ENCODE measurements at places on chromosomes 4 and X.

DNA sequence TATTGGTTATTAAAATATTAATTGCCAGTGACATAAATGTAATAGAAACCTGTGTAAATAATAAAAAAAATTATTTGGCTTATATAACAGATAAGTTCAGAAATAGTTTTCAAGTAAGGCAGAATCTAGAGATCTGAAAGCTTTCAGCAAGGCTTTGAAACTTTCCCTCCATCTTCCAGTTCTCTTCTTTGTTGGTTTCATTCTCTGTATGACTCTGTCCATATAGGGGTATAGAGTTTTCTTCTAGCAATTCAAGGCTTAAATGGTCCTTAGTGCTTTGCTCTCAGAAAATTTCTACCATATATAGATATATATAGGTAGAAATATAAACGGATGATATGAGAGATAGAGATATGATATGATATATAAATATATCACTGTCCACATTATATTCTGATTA is 160.5 kb upstream of the GABRA2 start:
- no peak for DNase-seq

DNA sequence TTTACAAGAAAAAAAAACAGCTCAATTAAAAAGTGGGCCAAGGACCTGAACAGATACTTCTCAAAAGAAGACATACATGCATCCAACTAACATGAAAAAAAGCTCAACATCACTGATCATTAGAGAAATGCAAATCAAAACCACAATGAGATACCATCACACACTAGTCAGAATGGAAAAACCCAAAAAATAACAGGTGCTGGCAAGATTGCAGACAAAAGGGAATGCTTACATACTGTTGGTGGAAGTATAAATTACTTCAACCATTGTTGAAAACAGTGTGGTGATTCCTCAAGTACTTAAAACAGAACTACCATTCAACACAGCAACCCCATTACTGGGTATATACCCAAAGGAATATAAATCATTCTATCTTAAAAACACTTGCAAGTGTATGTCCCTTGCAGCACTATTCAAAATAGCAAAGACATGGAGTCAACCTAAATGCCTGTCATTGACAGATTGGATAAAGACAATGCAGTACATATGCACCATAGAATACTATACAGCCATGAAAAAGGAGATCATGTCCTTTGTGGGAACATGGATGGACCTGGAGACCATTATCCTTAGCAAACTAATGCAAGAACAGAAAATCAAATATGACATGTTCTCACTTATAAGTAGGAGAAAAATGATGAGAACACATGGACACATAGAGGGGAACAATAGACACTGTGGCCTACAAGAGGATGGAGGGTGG is 97.6 kb downstream of the RAB28 start:
- no peak for DNase-seq

- no peak for DNase-seq
Measured at GRCh38 chr4:159366966-159367780, 264.3 kb downstream of the RAPGEF2 start.

DNA sequence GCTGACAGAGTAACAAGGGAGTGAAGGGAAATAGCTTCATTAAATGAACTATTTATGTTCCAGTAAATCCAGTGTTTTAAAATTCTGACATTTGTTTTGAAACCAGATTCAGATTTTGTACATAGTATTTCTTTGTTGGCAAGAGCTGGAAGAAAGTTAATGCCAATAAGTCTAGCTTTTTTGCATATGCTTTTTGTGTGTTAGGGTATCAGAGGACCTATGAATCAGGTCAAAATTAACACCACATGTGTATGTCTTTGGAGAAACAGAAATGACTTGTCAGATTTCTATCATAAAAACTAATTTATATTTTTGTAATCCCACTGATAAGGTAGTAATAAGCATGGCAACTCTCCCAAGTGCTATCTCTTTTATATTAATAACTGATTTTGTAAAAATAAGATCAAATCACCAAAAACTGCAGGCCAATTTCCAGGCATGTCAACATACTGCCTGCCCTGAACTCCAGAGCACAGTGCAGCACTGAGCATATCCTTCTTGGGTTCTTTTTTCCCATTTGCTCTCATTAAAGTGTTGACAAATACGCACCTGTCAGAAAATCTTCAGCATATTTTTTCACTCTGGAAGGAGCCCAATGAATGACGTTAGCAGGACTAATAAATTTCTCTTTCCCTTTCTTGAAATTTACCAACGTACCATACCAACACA is 65.5 kb downstream of the SH3RF1 start:
- no peak for DNase-seq

- no peak for DNase-seq
Measured at GRCh38 chrX:68146054-68146453, 287.2 kb downstream of the OPHN1 start.

- DNase-seq: no peak
Measured at GRCh38 chr4:34323549-34324320, 1920.6 kb downstream of the ARAP2 start.

- no peak for DNase-seq
Measured at GRCh38 chr4:181108237-181108636, 1135.0 kb upstream of the TENM3 start.

DNA sequence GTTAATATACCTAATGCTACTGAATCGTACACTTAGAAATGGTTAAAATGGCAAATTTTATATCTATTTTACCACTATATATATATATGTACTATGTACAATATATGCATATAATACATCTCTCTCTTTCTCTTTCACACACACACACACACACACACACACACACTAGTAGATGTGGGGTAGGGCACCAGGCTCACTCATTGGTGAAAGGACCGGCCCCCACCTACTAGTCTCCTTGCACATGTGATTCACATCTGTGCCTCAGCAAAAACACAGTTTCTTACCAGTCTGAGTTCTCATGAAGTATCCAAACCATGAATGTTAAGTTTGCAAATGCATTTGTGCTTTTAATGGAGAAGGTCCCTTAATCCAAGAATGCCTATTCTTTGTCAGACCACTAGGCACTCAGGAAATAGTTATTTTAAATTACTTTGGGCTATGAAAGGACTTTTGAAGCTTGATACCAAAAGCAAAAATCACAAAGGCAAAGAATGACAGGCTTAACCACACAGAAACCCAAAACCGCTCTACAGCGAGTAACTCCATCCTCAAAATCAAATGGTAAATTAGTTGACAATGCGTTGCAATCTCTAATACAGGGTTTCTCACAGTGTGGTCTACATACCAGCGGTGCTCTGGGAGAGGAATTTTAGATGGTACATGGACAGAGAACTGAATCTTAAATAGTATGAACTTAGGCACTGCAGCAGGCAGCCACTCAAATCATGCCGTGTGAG is 5.8 kb downstream of the TSC22D3 start:
- DNase-seq: no peak

DNA sequence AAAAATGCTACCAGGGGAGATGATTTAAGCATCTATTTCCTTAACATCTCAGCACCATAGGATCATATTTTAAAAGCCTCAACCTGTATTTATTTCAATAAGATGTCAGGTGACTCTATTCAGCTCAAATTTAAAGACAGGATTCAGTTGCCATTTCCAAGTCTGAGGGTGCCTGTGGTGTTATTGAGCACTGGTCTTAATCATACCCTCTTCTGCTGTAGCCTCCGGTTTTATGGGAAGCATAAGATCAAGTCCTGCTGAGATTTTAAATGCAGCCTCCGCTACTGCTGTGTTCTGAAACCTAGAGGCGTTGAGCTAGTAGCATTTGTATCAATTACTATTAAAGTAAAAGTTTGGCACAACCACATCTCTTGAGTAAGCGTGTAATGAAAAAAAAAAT is 185.7 kb upstream of the NWD2 start:
- DNase-seq: no peak

DNA sequence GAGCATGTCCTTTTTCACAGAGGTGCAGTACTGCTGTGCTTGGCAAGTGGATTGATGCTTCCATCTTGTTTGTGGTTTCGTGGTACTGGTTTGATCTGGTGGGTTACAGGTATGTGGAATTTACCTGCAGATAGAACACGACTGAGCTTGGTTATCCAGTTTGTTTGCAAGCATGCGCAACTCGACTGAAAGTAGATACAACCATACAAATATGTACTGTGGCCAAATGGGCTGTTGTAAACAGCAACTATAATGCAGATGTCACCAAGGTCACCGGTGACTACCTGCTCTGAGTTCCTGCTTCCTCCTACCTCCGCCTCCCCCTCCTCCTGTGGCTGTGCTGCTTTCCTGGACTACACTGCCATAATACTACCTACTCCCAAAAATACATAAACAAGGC is 12.4 kb downstream of the CWH43 start:
- DNase-seq: no peak

- DNase-seq: no peak
Measured at GRCh38 chr4:54971474-54971950, 153.9 kb downstream of the KDR start.

DNA sequence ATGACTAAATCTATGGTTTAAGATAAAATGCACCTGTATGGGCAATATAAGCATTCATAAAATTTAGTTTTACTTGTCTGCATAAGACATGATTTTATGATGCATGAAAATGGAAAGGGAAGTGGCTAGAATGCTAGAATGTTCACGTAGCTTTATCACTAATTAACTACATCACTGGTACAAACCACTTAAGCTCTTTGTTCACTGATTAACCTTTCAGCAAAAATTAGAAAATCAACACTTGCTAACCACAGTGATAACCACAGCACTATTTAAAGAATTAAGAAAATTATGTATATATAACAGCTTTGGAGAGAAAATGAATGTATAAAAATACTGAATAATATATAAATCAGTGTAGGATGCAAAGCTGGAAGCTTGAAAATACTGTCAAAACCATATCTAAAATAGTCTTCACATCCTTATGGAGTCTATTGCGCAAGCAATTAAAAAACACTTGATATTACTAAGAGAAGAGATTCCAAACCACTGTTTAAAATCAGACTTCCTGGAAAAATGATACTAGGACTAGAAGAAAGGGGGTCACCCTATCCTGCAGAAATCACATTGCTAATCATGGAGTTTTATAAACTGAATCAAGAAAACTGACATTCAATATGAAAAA is 51.9 kb downstream of the EFHC2 start:
- DNase-seq: no peak

- DNase-seq: no peak
Measured at GRCh38 chr4:80012291-80012690, 60.7 kb downstream of the ANTXR2 start.

GRCh38 chr4:8205749-8206611 is 6.9 kb downstream of the SH3TC1 start:
- no peak for DNase-seq

DNA sequence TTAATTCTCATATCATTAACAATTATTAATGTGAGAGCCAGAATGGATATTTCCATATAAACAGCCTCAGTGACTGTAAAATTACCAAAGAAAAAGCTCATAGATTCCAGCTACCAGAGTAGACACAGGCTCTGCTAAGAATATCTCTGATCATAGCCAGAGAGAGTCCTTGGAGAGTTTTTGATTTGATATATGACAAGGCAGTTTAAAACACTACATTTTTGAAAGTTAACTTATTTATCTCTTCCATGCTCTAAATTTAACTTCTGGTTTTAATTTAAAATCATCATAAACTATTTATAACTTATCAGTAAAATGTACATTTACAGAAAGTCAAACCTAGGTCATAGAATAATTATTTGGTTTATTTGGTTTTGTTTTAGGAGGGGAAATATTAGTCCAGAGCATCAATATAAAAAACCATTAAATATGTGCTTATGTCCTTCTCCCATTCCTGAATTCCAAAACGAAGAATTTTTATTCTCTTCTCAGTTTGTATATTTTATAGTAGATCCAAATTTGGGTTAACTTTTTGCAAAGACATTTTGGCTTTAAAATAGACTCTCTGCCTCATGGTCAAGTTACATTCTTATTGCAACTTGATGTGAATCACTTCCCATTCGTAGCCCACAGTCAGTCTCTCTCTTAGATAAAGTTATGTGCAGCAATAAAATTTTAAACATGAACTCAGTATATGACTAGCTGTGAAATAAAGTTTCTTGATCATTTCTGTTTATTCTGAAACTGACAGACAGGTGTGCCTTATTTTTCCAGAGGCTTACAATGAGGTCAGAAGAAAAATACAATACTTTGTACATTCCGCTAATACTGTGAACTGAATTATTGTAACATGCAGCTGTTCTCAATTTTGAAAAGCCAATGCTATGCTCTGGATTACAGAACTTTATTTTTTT is 267.1 kb downstream of the PAPSS1 start:
- DNase-seq: no peak

GRCh38 chr4:174553828-174554227 is 31.5 kb upstream of the HPGD start:
- no peak for DNase-seq

GRCh38 chr4:3389233-3390215 is 52.2 kb upstream of the HGFAC start:
- no peak for DNase-seq

GRCh38 chr4:109041463-109042360 is 260.7 kb downstream of the COL25A1 start:
- DNase-seq: no peak

DNA sequence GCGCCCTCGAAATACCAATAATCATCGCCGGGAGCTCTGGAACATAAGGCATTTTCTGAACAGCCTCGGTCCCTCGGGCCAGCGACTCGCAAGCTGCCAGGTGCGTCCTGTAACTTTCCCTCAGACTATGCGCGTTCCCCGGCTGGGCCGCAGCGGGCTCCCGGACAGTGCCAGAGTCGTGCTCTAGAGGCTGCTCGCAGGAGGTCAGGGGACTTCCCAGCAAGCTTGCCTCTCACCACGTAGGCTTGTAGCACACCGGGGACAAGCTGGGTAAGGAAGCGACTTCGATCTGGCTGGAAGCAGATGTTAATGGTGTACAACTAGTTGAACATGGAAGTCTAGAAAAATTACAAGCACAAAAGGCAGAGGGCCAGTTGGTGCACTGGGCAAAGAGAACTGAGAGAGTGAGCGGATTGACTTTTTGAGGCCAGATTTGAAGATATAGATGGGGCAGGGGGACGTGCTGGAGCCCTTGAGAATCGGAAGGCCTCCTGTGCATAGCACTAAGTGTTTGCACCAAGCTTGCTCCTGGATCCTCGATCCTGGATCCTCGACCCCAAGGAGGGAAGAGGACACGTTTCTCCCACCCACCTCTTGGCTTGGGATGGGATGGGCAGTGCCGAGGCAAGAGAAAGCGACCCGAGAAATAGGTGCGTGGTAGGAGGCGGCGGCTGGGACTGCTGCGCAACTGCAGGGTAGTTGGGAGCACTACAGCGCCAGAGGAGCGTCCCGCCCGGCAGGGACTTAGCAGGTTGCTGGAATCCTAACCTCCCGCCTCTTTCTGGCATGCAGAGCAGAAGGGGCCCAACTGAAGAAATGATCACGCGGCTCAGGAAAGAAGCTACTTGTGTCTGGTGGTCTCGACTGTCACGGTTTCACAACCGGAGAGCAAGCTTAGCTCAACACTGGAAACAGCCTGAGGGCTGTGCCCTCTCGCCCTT is 19.9 kb upstream of the ZIC3 start:
- no peak for DNase-seq

GRCh38 chrX:14936561-14936960 is 63.3 kb downstream of the MOSPD2 start:
- DNase-seq: no peak

DNA sequence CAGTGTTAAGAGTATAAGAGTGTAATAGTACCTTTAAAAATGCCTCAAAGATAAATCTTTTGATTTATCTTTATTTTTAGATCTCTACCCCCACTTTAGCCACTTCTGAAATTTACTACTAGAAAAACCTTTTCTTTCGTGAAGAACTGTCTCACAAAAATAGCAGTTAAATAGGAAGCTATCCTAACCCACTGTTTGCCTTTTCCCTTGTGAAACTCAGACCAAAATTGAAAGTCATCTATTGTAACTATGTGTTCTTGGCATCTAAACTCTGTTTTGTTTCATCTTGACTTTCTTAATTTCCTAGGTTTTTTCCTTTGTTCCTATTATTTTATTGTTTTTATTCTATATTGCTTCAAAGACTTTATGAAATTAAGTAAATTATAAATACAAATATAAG is 7.8 kb upstream of the TMEM144 start:
- DNase-seq: no peak

All from stimulated activated CD4-positive, alpha-beta T cell treated with anti-CD3 and anti-CD28 coated beads, Interleukin-1b, Interleukin-23, amount 100 ng/mL, for 24 hours (primary cell).